ENCODE measurements at places on chromosomes 12 and 14.

DNA sequence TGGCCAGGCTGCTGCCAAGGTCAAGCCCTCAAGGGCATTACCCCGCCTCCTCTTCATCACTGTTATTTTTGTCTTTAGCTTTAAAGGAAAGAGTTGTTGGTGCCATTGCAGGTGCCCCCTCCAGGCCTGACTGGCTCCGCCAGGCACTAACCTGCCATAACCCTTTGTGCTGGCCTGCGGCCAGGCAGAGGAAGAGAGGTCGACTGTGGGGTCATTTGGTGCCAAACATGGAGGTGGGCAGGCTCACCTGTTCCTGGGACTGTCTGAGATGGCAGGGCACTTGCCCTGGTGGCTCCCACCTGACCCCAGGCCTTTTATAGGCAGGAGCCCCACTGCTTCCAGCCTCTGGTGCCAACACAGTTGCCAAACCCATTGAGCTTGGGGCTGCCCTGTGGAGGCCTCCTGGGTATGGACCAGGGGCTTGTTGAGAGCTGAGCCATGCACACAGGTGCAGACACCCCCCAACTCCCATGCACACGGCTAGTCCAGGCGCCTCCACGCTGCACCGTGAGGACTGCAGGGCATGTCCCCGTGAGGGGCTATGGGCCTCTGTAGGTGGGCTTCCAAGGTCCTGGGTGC is 29.4 kb upstream of the PLD4 start:
- DNase-seq, result no peak

DNA sequence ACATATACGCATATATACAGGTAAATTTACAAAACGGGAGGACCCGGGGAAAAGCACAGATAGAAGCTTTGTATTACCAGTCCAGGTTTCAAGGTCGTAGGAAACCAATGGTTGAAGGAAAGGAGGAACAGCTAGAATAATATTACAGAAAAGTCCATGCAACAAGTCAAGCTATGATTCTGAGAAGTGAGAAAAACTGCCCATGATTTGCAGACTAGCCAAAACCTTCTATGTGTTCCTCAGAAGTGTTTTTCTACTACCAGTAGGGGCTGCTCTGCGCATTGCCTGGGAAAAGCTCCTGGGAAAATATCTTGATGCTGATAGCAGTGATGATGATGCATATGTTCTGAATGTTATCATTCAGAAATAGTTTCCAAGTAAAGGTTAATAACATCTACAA is 2.2 kb downstream of the PDZRN4 start:
- no peak for DNase-seq

GRCh38 chr14:93974299-93974698 is 2.1 kb downstream of the ASB2 start:
- no peak for DNase-seq

DNA sequence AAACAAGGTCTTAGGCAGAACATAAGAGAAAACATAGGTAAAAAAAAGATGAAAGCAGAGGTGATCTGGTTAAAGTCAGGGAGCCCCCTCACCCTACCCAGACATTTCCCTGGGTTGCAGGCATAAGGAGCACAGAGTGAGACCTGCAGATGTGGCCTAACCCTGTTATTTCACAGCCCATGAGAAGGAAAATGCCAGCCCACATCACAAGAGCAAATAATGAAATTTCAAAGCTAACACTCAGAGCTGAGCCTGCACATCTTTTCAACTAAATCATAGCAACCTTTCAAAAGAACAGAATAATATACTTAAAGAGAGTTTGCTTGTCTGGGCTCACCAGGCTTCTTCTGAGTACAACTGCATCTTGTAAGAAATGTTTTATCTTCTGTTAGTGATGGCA is 295.4 kb downstream of the RPAP3 start:
- DNase-seq, result no peak

DNA sequence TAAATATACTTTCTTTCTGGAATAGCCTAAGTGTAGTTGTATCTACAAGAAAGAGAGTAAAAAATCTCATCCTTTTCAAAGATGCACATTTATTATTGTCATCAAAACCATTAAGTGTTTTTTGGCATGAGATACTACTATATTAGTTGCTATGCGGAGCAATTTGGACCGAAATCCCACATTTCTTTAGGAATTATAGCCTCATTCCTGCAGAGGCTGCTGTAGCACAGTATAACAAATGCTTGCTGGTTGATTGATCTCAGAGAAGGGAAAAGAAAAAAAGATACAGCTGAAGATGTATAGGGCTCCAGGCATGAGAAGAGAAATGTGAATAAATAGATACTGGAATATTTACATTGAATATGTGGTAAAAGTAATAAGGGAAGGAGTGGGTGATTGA is 36.0 kb downstream of the RHOJ start:
- no peak for DNase-seq

DNA sequence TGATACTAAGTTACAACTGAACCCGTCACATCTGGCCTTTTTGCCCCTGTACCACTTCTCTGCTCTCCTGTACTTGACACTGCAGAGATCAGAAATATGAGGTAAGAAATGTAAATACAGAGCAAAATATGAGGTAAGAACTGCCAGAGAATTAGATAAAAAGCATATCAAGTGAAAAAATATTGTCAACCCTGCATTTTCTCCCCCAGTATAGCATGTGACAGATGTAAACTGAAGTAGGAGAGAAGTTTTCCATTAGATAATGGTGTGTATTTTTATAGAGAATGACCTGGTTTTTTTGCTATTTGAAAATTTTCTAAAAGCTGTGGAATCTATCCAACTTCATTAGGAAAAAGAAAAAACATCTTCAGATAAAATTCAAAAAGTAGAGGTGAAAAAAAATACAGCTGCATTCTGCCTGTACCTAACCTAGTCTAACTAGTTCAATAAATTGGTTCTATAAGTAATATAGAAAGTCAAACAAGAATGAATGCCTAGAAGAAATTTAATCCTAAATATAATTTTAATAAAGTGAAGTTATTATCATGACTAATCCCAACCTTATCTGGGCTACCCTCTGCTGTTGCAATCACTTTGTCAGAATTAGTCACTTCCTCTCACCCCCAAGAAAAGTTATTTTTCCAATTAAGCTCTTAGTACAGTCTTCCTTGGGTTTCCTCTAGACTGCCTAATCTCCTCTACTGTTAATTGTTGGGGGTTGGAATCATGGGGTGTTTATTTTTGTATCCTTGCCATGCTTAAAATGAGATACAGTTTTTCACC is 210.0 kb downstream of the RASSF9 start:
- DNase-seq, result peak; percentile 84

- DNase-seq, result no peak
Observed at GRCh38 chr12:79001404-79001803, 136.8 kb downstream of the SYT1 start.

DNA sequence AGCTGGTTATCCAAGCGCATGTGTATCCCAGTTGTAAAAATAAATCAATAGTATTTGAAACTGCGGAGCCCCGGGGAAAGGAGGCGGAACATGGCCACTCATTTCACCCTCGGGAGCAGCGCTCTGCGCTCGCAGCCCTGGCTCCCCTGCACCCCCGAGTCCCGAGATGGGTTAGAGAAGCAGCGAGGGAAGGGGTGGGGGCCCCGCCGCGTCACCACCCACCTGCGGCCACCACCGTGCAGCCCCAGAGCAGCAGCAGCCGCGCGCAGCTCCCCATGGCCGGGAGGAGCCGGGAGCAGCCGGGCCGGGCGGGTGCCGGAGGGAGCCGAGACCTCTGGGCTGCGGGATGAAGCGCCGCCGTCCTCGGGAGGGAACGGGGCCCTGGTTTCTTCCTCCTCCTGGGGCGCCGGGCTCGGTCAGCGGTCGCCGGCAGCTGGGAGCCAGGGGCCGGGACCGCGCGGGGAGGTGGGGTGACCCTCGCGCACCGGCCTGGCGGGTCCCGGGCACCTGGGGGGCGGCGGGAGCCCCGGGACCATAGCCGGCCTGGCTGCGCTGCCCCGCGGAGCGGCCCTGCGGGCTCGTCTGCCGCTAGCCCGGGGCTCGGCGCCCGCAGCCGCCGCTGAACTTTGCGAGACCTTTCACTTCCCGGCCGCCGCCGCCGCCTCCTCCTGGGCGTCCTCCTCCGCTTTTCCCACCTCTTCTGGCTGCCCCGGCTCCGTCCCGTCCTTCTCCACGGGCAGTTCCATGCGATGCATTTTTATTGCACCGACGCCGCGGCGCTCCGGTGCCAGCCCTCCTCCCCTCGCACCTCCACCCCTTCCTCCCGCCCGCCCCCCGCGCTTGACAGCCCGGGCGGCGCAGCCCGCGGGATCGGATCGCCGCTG is at the start of gene NTN4:
Gene NTN4, minus strand, starts transcription at position 732 of the 884 bp plus-strand sequence. Its CDS starts 455 bp downstream, at position 277.
- no peak for DNase-seq

DNA sequence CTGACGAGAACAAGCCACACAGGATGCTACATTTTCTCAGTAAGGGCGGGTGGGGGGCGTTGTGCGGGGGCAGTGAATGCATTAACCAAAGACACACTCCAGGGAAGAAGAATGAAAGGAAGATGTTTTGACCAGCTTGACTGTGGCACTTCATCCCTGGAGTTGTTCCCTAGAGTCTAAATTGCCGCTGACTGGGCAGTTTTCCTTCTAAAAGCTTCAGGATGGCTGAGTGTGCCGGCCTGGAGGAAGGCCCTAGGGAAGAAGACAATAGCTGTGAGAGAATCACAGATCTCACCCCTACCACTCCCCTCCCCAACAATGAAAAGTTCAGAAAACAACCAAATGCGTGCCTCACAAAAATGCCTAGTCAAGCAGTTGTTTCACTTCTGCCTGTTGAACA is 67.2 kb downstream of the NKX2-1 start:
- no peak for DNase-seq

- DNase-seq, result no peak
Observed at GRCh38 chr12:96522690-96523089, 33.3 kb downstream of the CFAP54 start.

- no peak for DNase-seq
Observed at GRCh38 chr12:29463198-29463597, 34.3 kb downstream of the OVCH1 start.

- no peak for DNase-seq
Observed at GRCh38 chr12:51442324-51442723, 17.7 kb downstream of the SLC4A8 start.

DNA sequence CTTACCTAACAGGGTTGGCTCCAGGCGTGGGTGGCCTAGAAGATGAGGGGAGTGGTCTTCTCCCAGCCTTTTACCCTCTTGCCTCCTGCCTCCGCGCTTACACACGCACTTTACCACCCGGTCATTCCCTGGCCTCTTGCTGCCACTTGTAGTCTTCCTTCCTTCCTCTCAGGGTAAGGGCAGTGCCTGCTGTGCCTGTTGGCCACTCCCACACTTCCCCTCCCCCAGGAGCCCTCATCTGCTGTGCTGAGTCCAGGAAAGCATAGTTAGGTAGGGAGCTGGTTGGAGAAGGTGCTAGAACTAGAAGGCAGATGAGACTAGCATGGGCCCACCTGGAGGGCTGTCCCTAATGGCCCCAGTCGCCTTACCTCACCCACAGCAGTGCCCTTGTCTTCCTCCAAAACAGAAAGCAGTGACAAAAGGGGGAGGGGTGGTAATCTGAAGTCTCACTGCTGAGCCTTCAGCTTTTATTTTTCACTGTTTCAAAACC is 54.3 kb upstream of the SRSF5 start:
- no peak for DNase-seq

DNA sequence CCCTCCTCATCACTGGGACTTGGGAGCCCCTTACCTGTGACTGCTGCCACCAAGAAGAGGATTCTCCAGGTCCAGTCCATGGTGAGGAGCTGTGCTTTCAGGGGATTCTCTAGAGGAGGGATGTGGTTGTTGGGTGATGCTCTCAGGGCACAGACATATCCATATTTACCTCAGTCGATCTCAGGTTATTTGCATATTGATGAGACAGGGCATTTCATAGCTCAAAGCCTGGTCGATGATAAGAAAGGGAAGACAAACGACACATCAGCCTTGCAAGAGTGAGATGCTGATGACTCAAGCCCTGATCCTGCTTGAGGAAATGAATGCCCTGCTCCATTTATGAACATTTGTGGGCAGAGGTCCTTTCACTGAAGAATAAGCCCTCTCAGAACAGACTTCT is 981.0 kb downstream of the TMEM121 start:
- DNase-seq, result no peak

GRCh38 chr14:78104160-78104559 is 66.0 kb upstream of the NRXN3 start:
- no peak for DNase-seq

DNA sequence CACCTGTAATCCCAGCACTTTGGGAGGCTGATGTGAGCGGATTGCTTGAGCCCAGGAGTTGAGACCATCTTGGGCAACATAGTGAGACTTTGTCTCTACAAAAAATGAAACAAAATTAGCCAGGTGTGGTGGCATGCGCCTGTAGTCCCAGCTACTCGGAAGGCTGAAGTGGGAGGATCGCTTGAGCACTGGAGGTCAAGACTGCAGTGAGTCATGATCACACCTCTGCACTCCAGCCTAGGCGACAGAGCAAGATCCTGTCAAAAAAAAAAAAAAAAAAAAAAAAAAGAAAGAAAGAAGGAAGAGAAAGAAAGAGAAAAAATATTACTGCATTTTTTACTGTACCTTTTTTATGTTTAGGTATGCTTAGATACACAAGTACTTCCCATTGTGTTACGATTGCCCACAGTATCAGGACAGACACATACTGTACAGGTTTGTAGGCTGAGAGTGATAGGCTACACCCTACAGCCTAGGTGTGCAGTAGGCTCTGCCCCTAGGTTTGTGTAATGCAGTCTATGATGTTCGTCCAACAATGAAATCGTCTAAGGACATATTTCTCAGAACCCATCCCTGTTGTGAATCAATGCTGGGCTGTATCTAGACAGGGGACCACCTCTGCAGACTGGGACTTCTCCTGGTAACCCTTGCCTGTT is 160.4 kb upstream of the PWP1 start:
- no peak for DNase-seq

All from HT1080 (cell line).